ENCODE measurements at places on chromosomes 7 and 10. TPM values are rescaled to one million over a fixed set of nuclear protein-coding genes. Genes with fewer than 3 reads are reported as not detected.

Gene AHCYL2
- total RNA-seq = 10.4 TPM

Gene GPR26
- not detected for total RNA-seq

Gene HOXA6
- not detected for total RNA-seq

Gene UTF1
- not detected for total RNA-seq

Gene MLXIPL
- not detected for total RNA-seq

Gene SLC26A3
- total RNA-seq = not detected

Gene HYAL4
- total RNA-seq = not detected

Gene SERPINE1
- total RNA-seq = 183 TPM

Gene PSD
- total RNA-seq = 2.3 TPM

Gene TRIL
- total RNA-seq = 0.33 TPM

Gene PTF1A
- total RNA-seq = 0.79 TPM

Gene OR13A1
- total RNA-seq = not detected

Gene TMEM225B
- 5.5 TPM for total RNA-seq

Gene GATAD1
- 26.3 TPM for total RNA-seq

Gene CTAGE8
- not detected for total RNA-seq

Gene AKR1E2
- total RNA-seq = 12.8 TPM

Gene H2BK1
- total RNA-seq = not detected

Gene TMEM229A
- not detected for total RNA-seq

Gene GTPBP10
- 20.4 TPM for total RNA-seq

Gene DYNC1I1
- 1.6 TPM for total RNA-seq

All from placental epithelial cell (primary cell).